ENCODE measurements at places on chromosomes 12 and 14. TPM values are rescaled to one million over a fixed set of nuclear protein-coding genes. Genes with fewer than 3 reads are reported as not detected.

DNA sequence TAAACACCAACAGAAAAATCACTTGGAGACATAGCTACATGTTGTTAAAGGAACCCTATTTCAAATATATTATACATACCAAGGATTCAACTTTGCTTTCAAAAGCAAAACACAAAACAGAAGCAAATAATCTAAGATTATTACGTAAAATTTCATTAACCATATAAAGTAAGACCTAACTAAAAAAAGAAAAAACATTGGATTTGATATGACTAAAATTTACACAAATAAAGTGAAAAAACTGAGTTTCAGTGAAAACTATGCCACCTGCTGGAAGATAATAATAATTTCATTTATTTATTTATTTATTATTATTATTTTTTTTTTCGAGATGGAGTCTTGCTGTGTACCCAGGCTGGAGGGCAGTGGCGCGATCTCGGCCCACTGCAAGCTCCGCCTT lies 45.2 kb downstream of the WDHD1 start:
- DNase-seq: no peak

Gene SLCO1C1
- total RNA-seq: not detected

DNA sequence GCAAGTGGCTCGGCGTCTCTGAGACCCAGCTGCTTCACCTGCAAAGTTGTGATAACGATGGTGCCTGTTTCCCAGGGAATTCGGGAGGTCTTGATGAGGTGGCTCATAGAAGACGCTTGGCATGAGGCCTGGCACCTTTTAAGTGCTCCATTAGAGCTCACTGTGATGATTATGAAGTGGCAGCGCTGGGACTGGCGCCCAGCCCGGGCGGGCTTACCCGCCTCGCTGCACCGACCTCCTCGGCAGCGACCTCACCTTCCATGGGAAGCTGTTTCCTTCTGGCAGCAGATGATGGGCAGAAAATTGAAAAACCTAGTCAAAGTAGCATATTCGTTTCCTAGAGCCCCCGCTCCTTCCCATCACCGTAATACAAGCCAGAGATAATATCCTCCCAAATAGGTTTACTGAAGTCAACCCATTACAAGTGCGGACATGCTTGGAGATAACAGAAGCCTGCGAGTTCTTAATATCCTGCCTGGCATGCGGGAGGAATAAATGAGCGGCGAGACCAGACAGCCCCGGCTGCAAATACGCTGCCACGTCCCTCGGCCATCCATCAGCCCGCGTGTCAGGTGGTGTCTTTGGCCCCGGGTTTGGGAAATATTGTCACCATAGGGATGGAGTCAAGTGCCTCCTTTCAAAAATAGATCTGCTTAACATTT lies 35.2 kb upstream of the DLK1 start:
- DNase-seq: peak; percentile 39

- no peak for DNase-seq
Measured at GRCh38 chr12:63319936-63320633, 169.1 kb upstream of the AVPR1A start.

DNA sequence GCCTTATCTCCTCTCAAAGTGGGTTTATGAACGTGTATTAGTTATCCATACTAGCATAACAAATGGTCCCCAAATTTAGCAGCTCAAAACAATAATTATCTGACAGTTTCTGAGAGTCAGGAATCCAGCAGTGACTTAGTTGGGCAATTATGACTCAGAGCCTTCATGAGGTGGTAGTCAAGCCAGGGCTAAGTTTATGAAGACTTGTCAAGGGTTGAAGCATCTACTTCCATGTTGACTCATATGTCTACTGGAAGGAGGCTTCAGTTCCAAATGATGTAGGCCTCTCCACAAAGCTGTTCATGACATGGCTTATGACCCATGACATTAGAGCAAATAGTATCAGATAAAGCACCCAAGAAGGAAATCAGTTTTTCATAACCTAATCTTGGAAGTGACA lies 73.2 kb downstream of the IPO8 start:
- DNase-seq: peak; percentile 40

DNA sequence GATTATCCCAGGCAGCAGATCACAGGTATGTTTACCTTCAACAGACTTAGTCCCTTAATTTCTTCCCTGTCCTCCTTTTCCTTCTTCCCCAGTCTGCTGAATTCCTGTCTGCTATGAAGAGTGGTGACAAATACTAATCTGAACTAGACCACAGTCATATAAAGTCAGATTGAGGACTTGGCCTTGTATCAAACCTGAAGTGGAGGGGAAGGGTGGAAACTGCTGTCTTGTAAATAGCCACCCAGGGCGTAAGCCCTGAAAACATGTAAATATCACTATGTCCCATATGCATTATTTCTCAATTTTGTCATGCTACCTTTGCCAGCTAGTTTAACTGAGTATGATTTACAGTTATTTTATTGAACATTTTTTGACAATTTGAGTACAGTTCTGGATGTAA lies 368.0 kb downstream of the CCDC91 start:
- no peak for DNase-seq

Gene KRT4
- not detected for total RNA-seq

DNA sequence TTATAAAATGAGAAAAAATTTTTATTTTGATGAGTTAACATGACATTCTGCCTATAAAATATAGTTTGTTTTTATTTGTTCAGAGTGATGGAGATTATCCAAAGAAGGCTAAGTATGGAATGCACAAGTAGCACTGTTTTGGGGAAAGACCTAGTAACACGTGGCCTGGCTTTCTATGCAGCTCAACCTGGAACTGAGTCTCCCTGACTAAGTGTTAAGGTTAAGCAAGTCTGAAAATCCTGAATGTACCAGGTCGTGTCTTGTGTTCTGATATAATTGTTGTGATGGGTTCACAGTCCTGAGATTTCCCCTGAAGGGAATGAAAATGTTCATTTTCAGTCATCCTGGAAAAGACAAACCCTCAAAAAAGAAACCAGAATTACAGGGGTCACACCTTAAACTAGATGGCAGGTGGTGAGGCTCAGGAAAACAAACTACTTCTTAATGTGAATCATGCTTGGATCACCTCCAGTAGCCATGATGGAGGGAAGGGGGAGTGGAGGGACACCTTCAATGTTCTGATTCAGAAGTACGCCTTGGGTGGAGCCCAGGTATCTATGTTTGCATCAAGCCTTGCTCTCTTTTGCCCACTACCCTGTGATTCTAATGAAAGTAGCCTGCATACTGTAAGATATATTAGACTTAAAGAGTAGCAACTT lies 236.8 kb downstream of the ALX1 start:
- DNase-seq: no peak

DNA sequence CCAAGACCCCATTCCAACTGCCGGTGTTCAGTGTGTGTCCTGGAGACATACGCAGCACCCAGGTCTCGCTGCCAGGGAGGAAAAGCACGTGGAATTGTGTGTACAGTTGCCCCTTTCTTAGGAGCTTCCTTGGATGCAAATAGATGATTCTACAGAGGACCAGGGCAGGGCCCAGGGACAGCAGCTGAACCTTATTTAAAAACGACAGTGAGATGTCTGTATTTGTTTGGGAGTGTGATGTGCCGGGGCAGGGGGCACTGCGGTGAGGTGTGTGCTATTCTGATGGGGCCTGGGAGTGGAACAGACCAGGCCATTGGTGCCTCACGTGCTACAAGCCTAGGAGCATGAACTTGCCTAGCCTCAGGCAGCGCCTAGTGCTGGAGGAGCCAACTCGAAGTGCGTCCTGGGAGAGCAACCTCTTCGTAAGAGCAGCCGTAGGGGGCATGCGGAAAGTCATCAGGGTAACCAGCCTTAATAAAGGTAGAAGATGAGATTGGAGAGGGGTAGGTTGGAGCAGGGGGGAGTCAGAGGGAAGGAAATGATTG lies 98.3 kb upstream of the ESRRB start:
- DNase-seq: no peak

- no peak for DNase-seq
Measured at GRCh38 chr14:104393898-104394381, 185.6 kb upstream of the C14orf180 start.

GRCh38 chr14:69288956-69289705 lies 29.2 kb downstream of the GALNT16 start:
- no peak for DNase-seq
